ENCODE measurements at places on chromosomes 1 and 21.

DNA sequence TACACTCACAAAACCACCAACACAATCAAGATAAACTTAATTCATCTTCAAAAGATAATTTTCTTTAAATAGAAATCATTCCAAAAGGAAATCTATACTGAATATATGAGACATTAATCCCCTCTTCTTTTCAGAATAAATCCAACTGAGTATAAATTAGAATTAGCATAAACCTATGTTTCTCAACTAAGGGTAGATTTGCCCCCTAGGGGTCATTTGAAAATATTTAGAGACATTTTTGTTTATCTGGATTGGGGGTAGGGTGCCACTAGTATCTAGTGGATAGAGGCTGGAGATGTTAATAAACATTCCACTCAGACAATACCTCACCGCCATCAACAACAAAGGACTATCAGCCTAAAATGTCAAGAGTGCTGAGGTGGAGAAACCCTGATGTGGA, 6.5 kb upstream of the TNFSF4 start:
- no peak for DNase-seq

DNA sequence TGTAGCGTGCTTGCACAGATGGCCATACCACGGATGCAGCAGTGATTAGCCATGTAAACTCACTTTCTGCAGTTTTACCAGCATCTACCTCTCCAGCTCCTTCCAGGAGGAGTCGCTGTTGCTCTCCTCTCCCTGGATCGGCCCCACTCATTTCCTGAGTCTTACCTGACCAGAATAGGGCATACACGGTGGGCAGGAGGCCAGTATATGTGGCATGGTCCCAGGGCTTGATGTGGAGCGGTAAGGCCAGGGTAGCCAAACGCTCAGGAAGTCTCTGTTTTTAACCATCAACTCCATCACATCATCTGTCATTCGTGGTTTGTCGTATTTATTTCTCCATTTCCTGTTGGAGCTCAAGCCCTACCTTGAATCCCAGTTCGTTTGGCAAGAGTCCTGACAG, 163.4 kb upstream of the USP24 start:
- DNase-seq, result peak; percentile 62

- DNase-seq, result peak; percentile 54
Measured at GRCh38 chr21:38806153-38806941, 618 bp downstream of the ETS2 start.

DNA sequence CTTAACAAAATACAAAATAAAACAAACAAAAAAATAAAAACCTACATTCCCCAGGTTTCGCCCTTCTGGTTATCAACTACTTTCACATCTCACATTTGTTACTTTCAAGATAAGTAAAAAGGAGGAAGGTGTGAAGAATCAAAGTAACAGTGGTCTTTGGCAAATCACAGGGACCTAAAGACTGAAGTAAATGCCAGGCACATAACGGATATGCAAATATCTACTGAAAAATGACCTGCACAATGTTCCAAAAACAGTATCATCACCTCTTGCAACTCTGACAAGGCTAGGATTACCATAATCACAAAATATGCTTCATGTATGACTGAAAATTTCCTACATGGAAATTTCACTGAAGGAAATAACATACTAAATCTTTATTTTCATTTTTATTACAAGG, 29.3 kb downstream of the COP1 start:
- no peak for DNase-seq

- no peak for DNase-seq
Measured at GRCh38 chr21:43269440-43269839, 100.6 kb downstream of the CRYAA start.

GRCh38 chr1:61268546-61269240, 186.3 kb downstream of the NFIA start:
- DNase-seq, result no peak

DNA sequence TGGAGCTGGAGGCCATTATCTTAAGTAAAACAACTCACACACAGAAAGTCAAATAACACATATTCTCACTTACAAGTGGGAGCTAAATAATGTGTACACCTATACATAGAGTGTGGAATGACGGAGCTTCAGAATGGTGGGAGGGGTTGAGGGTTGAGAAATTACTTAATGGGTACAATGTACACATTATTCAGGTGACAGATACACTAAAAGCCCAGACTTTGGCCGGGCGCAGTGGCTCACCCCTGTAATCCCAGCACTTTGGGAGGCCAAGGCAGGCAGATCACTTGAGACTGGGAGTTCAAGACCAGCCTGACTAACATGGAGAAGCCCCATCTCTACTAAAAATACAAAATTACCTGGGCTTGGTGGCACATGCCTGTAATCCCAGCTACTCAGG, 24.9 kb upstream of the LRIG2 start:
- DNase-seq, result no peak

- DNase-seq, result peak; percentile 26
Measured at GRCh38 chr1:153629971-153630370, 1.7 kb downstream of the S100A1 start.

DNA sequence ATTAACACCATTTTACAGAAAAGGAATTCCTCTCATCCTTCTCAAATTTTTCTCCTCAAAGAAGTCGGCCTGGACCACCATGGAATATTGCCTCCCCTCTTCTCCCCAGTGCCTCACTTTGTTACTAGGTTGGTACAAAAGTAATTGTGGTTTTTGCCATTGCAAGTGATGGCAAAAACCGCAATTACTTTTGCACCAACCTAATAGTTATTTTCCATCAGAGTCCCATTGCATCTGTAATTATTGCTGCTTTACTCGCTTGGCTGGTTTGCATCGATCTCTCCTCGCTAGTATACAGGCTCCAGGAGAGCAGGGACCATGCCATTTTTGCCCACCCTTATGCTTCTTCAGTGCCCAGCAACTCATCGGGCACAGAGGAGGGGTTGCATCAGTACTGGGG, 963 bp upstream of the C1orf94 start:
- DNase-seq, result no peak

DNA sequence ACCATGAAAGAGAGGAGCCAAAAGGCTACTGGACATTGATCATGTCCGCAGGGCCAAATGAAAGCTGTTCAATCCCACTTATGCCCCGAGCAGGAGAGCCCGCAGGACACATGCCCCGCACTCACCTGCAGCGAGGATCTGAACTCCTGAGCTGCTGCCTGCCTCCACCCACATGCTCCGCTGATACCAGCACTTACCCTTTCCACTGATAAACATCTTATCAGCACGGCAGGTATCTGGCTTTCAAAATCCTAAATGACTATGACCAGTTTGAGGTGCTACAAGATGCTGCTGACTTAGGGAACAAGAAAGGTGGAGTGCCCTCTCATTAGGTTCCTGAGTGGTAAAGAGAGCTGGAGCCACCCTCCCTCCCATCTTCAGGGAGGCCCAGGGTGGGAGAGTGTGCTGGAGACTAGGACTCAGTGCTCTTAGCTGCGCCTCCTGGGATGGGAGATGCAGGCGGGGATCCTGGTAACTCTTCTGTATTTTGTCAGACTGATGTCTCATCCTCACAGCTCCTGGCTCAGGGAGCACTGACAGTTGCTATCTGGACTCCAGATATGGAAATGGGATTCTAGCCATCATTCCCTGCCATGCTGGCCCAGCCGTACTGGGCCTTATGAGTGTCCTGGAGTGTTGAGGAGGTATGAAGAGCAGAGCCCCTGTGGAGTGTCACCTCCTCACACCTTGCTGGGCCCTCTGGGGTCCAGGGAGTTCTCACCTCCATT, 86.4 kb upstream of the F3 start:
- DNase-seq, result no peak

DNA sequence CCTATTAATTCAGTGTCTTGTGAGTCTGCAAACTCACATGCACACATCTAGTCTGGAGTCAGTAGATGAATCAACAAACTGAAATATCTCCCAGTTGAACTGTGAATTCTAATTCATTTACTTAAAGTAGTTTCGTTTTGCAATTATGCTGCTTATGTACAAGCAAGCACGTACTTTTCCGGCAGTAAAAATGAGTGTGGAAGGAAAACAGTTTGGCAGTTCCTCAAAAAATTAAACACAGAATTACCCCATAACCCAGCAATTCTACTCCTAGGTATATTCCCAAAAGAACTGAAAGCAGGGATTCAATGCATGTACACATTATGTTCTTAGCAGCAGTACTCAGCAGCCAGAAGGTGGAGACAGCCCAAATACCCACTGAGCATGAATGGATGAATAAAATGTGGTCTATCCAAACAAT, 49.3 kb downstream of the GNB1 start:
- peak; percentile 33 for DNase-seq

DNA sequence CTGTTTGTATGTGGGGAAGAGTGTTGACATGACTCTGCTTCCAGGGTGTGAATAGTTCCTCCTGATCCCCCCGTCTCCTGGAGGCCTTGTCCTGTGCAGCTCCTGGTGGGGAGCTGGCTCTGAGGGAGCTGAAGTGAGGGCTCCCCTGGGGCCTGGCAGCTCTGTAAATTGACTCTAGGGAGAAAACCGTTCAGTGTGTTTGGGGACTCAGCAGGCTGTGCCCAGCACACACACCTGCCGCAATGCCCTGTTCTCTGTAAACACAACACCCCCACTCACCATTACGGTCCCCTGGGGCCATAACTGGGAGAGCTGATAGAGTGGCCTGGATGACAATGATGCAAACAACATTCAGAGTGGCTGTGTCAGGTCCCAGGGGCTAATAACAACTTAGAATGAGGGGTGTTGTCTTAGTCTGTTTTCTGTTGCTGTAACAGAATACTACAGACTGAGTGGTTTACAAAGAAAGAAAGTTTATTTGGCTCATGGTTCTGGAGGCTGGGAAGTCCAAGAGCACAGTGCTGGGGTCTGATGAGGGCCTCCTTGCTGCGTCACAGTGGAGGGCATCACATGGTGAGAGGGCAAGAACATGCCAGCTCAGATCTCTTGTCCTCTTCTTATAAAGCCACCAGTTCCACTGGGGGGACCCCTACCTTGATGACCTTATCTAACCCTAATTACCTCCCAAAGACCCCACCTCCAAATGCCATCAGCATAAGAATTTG, 15.3 kb downstream of the ADORA1 start:
- no peak for DNase-seq

GRCh38 chr1:3138623-3139151, 69.7 kb downstream of the PRDM16 start:
- no peak for DNase-seq

GRCh38 chr1:225961659-225962439, 20.8 kb upstream of the LEFTY2 start:
- no peak for DNase-seq

GRCh38 chr1:229164836-229165735, 105.8 kb upstream of the RAB4A start:
- no peak for DNase-seq

DNA sequence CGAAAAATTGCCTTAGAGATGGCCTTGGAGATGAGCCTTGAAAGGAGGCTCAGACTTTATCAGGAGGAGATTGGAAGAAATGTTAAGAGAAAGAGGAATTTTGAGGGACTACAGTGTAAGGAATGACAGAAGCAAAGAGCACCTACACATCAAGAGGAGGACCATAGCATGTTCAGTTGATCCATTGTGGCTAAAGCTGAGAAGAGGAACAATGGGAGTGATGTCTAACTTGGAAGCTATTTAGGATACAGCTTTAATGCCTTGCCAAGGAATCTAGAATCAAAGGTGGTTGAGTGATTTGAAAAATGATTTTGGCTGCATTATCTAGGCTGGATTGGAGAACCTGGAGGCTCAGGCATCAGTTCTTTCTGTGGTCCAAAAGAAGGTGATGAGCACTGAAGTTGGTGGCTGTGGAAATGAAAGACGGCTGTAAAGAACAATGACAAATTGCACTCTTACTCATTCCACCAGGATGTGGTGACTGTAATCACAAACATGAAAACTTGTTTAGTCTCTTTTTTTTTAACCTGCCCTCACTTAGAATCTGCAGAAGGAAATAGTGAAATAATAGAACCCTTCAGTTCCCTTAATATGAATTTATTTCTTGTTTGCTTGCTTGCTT, 11.3 kb downstream of the FAM20B start:
- peak; percentile 23 for DNase-seq

- DNase-seq, result peak; percentile 84
Measured at GRCh38 chr1:96416111-96416595, 305.4 kb upstream of the PTBP2 start.

DNA sequence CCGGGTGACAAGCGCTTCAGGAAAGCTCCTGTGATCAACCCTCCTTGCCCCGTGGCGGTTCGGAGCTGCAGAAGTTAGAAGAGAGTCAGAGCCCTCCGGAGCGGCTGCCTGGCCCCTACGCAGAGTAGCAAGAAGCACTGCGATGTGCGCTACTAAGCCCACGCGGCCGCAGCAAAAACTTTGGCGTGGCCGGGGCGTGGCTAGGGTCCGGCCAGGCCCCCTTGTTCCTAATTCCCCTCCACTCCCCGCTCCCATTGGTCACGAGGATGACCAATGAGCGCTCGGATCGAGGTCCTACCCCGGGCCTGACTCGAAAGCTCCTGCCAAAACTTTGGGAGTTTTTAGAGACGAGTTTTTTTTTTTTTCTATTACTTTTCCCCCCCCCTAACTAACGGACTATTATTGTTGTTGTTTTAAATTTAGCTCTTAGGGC, at the start of gene HLX:
HLX (plus strand) TSS at position 368 of the 433 bp plus-strand sequence. CDS start 415 bp downstream, outside the sequence.
- DNase-seq, result peak; percentile 100

DNA sequence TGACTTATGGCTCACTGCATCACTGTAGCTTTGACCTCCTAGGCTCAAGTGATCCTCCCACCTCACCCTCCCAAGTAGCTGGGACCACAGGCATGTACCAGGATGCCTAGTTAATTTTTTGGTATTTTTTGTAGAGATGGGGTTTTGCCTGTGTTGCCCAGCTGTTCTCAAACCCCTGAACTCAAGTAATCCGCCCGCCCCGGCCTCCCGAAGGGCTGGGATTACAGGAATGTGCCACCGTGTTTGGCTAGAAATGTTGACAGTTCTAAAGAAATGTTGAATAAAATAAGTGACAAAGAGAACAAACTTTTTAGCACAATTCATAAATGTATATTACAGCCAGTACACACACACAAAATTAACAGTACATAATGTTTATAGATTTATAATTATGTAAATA, 1586.1 kb downstream of the NCAM2 start:
- DNase-seq, result no peak

- peak; percentile 61 for DNase-seq
Measured at GRCh38 chr1:11768821-11769220, 6.8 kb downstream of the C1orf167 start.

GRCh38 chr21:25002676-25003075, 604.6 kb downstream of the MRPL39 start:
- DNase-seq, result no peak

GRCh38 chr1:15958111-15958510, 17.8 kb downstream of the ZBTB17 start:
- DNase-seq, result no peak

DNA sequence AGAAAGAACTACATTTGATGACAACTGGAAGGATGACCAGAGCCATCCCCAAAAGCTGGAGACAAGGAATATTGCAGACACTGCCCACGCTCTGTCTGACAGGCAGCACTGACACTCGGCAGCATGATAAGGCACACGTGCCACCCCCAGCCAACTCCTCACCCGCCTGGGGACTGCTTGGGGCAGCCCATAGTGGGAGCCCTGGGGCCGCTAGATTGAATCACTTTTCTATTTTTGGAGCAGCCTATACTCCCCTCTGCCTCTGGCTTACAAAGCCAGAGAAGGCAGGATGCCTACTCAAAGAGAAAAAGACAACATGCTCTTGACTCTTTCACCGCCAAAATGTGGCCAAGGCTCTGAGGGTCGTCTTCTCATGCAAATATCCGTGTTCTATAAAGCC, 1.3 kb downstream of the SMG5 start:
- peak; percentile 71 for DNase-seq

GRCh38 chr1:163701783-163702374, 380.1 kb downstream of the NUF2 start:
- DNase-seq, result no peak

GRCh38 chr1:11176081-11176706, 13.0 kb upstream of the ANGPTL7 start:
- DNase-seq, result peak; percentile 31

- no peak for DNase-seq
Measured at GRCh38 chr1:6503884-6504602, 12.6 kb upstream of the PLEKHG5 start.
